Dermis blood vessel endothelial cell (primary cell): ENCODE measurements at places on chromosomes 7 and 10.

DNA sequence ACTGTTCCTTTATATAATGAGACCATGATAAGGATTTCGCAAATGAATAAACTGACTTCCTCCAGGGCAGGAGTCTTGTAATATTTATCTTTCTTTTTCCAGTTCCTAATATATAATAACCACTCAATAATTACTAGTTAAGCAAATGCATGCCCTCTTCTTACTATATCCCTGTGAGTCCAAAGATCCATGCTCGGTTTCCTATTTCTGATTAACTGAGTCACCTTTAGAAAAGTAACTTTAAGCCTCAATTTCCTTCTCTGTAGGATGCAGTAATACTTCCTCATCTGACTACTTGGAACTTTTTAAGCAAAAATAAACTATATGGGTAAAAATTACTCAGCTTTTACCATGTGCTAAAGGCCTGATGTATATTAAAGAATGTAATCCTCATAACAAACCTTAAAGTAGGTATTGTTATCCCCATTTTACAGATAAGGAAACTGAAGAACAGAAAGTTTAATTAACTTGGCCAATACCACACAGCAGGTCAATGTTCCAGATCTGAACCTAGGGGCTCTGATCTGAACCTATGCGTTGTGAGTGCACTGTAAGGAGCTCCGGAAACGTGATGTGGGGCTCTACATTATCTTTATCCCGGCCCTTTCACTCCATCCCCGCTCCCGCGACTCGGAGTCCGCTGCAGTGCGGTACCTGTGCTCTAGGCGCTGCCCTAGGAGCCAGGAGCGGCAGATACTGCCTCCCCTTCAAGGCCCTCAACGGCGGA, 458 bp downstream of the COX15 start:
- peak; percentile 7 for DNase-seq

- no peak for DNase-seq
Measured at GRCh38 chr10:48490946-48491345, 113.9 kb downstream of the ARHGAP22 start.

- DNase-seq: no peak
Measured at GRCh38 chr10:128614016-128614605, 487.9 kb upstream of the MKI67 start.

DNA sequence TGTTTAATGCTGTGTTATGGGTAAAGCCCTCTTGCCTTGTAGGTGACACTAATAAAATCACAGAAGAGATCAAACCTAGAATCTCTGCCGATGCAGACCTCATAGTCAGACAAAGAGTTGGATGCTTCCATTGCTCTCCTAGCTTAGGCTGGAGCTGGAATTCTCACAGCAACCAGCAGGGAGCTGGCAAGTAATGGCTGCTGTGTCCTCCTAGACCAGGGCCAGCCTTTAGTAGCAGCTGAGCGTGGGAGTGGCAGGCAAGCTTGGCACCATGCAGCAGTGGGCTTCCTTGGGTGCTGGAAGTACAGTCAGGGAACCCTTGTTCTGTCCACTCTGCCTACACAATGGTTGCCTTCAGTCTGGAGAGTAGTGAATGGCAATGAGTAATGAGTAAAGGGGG, 598.3 kb upstream of the GALNT17 start:
- no peak for DNase-seq

DNA sequence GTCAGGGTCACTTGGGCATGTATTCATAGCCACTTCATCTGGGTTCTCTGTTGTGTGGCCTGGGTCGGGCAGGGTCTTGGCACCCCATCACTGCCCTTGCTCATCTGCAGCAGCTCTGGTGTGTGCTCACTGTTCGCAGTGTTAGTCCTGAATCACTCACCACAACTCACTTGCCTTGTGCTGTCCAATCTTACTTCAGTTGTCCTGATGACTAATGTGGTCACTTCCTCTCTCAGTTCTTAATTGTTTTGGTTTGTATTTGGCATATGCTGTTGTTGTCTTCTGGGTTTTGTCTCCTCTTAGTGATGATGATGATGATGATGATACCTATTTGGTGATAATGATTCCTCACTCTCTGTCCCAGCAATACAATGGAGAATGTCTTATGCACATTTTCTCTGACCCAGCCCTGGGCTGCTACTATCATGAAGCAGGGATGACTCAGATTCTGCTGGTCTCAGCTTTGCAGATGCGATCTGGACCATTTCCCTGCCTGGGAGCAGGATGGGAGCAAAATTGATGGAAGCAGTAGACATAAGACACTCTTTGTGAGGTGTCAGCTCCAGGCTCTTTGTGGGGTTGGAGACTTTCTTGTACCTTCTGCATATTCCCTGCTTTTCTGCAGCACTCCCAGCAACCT, 17.0 kb downstream of the ADRA2A start:
- DNase-seq: no peak
